ENCODE measurements at places on chromosomes 7 and 10.

GRCh38 chr10:36574207-36574606 is 551.2 kb upstream of the ANKRD30A start:
- DNase-seq, result no peak

GRCh38 chr10:112898540-112899390 is 51.3 kb upstream of the TCF7L2 start:
- peak; percentile 24 for DNase-seq

GRCh38 chr7:39355664-39356063 is 210.5 kb upstream of the YAE1 start:
- peak; percentile 24 for DNase-seq

DNA sequence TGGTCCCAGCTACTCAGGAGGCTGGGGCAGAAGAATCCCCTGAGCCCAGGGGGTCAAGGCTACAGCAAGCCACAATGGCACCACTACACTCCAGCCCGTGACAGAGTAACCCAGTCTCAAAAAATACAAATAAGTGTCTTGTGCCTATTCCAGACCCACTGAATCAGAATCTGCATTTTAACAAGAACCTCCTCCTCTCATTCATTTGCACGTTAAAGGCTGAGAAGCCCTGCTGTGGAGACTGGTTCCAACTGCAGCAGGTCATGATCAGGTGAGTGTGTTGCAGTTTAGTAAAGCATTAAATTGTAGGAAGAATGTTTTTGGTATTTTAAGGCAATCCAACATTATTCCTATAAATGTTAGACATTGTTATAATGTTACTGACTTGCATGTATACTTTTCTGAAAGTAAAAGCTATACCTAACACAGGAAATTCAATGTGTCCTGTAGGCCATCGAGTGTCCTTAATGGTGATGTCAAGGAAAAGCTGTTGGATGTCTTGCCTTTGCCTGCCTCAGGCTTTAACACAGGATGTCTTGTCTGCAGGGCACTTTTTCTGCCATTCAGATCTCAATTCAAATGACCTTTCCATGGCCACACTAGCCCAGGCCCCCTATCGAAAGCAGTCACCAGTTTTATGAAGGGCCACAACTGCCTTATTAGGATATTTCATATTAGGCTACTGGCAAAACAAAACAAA is 30.4 kb downstream of the MKRN1 start:
- no peak for DNase-seq

DNA sequence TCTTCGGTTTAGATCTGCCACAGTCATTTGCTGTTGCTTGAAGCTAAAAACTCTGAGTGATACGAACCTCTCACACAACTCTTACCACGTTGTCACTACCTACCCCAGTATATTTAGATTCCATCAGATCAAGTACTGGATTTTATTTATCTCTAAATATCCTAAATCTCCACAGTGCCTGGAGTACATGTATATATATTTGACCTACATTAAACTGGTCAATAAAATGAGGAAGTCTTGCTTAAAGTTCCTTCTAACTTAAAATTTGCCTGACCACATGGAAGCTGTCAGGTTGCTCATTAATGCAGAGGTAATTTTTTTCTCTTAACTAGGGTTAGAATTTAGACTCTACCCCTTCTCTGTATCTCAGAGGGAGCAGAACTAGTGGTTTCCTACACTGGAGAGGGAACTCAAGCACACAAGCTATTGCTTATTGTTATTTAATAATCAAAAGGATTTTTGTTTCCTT is 3.1 kb upstream of the MACC1 start:
- DNase-seq, result no peak

DNA sequence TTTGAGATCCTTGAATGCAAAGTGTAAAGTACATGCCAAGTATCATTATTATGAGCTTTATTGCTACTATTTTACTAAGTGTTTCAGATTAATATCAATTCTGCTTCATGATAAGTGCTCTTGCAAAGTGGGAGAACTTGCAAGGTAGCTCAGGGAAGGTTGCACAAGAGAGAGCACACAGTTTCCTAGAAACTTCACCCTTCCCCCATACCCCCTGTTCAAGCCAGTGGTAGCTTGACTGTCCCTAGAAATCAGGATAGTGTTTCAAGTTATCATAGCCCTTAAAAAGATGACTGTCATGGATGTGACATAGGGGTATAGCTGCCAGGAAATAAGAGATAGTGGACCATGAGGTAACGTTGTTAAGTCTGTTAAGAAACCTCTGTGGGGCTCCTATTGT is 251.5 kb downstream of the TRIL start:
- DNase-seq, result no peak

GRCh38 chr10:100348389-100348927 is 1.4 kb downstream of the SCD start:
- no peak for DNase-seq

DNA sequence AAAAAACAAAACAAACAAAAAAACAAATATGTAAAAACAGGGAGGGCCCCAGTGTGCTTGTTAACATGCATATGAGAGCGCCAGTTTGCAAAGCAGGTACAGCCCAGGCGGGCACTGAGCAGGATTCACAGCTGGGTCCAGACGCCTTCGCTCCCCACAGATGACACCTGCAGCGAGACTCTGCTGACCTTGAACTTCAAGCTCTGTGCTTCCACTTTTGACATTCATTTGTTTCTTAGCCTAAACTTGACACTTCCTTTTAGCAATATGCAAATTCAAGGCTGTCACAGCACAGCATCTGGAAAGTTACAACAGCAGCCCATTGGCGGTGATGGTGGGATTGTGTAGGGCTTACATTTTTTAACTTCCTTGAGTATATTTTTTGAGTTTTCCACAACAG is 88.8 kb upstream of the TNS3 start:
- DNase-seq, result no peak

DNA sequence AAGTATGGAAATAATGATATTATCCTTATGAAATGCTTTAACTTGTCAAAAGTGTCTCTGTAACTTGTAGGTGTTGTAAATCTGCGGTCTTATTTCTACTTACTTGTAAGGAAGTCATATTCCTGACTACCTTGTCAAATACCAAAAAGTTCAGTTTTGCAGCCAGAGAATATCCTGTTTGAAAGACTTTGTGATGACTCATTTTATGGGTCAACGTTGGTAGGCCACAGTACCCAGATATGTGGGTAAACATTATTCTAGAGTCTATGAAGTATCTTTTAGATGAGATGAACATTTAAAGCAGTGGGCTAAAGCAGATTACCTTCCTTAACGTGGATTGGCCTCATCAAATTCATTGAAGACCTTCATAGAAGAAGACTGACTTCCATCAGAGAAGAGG is 195.3 kb downstream of the PPP1R9A start:
- peak; percentile 36 for DNase-seq

DNA sequence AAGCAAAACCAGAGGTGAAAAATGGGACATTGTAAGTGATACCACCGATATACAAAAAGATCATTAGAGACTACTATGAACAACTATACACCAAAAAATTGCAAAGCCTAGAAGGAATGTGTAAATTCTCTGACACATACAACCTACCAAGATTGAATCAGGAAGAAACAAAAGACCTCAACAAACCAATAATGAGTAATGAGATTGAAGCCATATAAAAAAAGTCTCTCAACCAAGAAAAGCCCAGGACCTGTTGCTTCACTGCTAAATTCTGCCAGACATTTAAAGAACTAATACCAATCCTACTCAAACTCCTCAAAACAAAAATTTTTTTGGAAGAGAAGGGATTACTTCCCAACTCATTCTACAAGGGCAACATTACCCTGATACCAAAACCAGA is 134.0 kb downstream of the TPST1 start:
- DNase-seq, result no peak

DNA sequence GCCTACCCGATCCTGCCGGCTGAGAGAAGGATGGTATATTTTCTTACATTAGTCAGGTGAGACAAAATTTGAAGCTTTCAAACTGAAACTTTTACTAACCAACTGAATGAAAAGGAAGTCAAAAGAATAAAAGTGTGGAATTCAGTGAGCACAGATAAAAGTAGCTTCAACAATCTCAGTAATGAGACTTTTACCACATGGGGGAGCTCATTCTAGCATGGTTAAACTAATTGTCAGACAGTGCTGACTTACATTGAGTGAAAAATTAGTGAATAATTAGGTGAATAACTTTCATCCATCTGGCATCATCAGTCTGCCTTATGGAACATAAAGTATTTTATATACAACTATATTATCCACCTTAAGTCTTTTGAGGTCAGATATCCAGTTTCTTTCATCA is 8.4 kb downstream of the FAM237B start:
- DNase-seq, result no peak

DNA sequence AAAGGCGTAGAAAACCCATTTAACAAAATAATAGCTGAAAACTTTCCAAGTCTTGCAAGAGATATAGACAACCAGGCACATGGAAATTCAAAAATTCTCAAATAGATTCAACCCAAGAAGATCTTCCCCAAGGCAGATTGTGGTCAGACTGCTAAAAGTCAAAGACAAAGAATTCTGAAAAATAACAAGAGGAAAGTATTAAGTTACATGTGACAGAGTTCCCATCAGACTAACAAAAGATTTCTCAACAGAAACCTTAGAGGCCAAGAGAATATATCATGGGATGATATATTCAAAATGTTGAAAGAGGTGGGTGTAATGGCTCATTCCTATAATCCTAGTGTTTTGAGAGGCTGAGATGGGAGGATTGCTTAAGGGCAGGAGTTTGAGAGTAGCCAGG is 59.8 kb downstream of the TMEM178B start:
- no peak for DNase-seq

- DNase-seq, result no peak
Measured at GRCh38 chr7:12896316-12896715, 208.9 kb downstream of the ARL4A start.

GRCh38 chr10:920450-920849 is 11.1 kb downstream of the LARP4B start:
- DNase-seq, result no peak

All from Daoy (cell line).